Ovary (tissue), 10 donors: ENCODE measurements at places on chromosomes 2 and 18.
A peak's percentile ranks its signal among the peaks of the same experiment; 100 is the strongest.

DNA sequence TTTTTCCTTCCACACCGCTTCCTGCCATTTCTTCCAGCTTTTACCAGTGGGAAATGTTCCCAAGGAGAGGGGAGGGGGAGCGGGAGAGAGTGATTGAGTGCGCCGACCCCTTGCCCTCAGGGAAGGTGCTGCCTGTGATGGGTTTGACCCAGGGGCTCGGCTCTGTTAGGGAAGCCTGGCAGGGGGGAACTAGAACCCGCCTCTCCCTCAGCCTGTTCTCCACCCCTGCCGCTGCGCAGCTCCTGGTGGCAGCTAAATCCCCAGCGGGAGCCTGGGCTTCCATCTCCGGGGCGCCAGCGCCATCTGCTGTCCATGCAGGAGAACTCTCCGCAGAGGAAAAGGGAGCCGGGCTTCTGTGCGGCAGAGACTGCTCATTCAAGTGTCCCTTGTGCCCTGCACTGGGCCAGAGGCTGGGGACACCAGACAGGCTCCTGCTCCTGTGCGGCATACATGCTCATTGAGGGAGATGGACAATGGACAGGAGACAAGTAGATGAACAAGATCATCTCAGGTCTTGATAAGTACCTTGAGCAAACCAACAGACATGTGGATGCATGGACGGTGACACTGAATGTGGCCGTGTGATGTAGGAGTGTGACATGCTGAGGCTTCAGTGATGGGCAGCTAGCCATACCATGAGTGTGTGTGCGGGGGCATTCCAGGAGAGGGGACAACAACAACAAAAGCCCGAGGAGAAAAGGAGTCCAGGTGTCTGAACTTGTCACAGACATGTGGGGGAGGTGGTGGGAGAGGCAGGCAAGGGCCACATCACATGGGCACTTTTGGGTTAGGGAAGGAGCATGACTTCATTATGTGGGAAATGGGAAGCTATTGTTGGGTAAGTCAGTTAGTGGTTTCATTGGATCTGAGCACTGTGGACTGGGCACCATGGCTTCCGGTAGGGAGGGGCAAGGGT, 13.3 kb downstream of the CHPF start:
- DNase-seq, result peak; percentile 89

DNA sequence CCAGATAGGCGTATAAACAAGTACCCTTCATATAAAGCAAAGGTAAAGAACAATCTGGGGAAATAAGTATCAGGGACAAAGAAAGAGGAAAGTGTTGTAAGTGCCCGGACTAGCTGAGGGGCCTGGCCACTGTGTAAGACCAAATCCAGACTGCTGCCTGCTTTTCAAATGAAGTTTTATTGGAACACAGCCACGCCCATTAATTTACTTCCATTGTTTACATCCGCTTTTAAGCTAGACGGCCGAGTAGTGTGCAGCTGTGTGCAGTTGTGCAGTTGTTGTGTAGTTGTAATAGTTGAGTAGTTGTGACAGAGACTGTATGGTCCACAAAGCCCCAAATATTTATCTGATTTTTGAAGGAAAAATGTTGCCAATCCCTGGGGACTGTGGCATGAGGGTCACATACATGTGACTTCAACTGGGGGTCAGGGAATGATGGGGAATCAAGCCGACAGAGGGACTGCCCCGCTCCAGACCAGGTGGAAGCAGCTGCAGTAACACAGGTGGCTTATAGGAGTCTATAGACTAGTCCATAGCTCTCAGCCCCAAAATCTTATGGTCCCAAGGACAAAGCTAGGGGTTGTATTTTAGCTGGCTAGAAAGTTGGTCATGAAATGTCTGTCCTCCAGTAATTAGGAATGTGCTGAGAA, 30.0 kb downstream of the FHL2 start:
- no peak for DNase-seq

GRCh38 chr2:48272199-48272598, 257.8 kb upstream of the STON1 start:
- no peak for DNase-seq

GRCh38 chr18:79317703-79318102, 78.0 kb upstream of the NFATC1 start:
- no peak for DNase-seq

GRCh38 chr2:21118302-21118920, 5.4 kb upstream of the TDRD15 start:
- DNase-seq, result no peak

DNA sequence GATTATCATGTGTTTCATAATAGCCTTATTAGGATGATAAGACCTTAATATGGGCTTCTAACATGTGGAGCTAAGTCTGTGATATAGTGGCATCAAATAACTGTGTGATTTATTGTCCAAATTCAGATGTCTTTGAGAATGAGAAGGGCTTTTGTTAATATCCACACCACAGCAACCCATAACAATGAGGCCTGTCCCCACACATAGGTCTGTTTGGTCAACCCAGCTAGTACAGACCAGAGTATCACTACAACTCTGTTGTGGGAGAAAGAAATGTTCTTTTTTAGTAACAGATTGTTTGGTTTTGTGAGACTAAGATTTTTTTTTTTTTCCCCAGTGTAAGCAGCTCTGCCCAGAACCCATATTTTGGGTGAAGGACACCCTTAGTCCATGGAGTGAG, 439.2 kb downstream of the PIK3C3 start:
- DNase-seq, result no peak

- DNase-seq, result peak; percentile 52
Measured at GRCh38 chr18:12420821-12421421, 13.2 kb downstream of the PRELID3A start.

- no peak for DNase-seq
Measured at GRCh38 chr18:45712061-45712460, 11.9 kb upstream of the SLC14A1 start.

GRCh38 chr18:76572518-76573247, 77.6 kb upstream of the ZNF516 start:
- no peak for DNase-seq

DNA sequence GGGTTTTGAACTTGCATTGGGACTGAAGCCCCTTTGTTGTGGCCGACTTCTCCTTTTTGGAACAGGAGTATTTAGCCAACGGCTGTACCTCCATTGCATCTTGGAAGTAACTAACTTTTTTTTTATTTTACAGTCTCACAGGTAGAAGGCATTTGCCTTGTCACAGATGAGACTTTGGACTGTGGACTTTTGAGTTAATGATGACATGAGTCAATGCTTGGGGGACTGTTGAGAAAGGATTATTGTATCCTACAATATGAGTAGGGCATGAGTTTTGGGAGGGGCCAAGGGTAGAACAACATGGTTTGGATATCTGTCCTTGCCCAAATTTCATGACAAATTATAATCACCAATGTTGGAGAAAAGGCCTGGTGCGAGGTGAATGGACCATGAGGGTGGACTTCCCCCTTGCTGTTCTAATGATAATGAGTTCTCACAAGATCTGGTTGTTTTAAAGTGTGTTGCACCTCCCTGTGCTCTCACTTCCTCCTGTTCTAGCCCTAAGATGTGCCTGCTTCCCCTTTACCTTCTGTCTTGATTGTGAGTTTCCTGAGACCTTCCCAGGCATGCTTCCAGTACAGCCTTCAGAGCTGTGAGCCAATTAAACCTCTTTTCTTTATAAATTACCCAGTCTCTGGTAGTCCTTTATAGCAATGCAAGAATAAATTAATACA, 1269.4 kb upstream of the CHAC2 start:
- no peak for DNase-seq

- DNase-seq, result no peak
Measured at GRCh38 chr2:159151198-159152127, 135.0 kb downstream of the WDSUB1 start.

DNA sequence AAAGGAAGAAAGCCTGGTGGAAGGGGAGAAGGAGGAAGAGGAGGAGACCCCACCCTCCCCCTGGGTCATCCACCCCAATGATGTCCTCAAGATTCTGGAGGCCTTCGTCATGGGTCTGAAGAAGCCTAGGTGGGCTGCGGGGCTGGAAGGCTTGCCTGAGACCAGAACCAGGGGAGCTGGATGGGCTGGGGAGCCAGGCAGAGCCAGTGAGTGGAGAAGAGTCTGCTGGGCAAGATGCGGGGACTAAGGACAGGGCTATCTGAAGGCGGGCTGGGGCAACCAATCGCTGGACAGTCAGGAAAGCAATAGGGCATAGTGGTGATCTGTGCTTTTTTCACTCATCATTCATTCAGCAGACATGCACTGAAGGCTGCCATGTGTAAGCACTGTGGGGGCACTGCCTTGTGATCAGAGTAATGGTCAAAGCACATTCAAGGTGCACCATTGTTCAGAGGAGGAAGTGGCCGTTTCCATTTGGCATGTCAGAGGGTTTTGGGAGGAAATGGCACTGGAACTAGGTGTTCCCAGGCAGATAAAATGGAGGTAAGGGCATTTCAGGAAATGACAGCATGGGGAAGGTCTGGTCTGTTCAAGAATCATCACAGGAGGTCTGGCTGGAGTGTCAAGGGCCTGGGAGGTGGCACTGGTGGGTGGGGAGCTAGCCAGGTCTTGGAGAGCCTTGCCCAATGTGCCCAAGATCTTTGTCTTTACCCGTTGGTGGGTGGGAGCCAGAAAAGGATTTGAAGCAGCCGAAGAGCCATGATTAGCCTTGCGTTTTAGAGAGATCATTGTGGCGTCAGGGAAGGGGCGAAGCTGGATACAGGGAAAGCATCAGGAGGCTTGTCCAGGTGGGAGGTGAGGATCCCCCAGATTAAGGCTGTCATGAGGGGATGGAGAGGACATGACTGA, 24.2 kb downstream of the OTOF start:
- DNase-seq, result no peak

GRCh38 chr2:154457286-154457685, 241.2 kb upstream of the KCNJ3 start:
- DNase-seq, result no peak

DNA sequence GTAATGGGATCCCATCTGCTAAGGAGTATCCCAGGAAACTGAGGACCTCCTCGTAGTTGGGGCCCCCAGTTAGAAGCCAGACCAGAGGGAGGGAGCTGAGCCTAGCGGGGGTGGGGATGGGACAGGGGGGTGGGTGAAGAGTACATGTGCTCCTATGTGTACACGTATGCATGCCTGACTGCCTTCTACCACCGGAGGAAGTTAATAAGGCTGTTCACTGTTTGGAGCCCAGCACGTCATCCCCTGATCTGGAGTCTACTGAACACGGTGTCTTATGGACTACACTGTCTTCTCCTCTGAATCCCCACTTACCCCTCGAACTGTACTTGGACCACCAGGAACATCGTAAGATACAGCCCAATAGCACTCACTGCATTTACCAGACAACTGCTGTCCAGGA, 68.5 kb downstream of the SFXN5 start:
- no peak for DNase-seq

DNA sequence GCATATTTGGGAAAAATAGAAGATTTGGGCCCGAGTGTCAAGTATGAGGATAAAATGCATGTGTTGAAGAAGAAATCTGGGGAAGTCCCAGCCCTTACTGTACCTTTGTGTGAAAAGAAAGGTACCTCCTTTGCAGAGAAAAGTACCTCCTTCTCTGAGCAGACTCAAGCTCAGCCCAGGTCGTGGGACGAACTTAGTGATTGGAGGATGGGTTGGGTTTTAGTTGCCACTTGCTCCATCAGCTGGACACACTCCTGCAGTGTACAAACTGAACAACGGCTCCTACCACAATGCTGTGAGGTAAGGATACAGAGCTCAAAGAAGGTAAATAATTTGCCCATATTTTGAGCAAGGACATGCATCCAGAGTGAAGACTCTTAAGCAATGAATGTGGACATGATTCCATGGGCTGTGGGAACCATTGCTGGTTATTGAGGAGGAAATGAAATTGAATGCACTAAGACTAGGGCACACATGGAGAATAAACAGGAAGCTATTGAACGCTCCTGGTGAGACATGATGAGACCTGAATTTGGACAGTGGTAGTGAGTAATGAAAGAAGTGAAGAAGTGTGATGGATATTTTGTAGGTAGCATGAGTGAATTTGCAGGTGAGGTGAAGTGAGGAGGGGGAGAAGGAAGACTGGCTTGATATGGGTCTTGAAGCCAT, 49.8 kb upstream of the IL1RL1 start:
- no peak for DNase-seq

- no peak for DNase-seq
Measured at GRCh38 chr2:226730481-226730880, 69.1 kb downstream of the IRS1 start.

DNA sequence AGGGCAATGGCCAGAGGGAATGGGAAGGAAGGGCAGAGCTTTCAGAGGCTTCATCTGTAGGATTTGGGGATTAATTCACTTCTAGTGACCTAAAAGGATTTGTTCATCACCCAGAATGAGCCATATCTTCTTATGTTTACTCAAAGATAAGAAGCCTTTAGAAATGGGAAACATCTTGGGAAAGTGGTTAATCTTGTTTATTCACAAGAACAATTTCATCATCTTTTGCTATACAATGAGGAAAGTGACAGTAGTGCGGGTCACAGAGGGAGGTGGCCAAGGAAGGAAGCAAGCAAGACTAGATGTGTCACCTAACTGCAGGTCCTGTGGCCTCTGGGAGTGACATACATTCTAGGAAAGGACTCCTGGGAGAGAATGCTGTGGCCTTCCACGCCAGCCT, 140.4 kb upstream of the ALPP start:
- DNase-seq, result no peak

- DNase-seq, result no peak
Measured at GRCh38 chr2:61911510-61911909, 6.0 kb downstream of the COMMD1 start.

DNA sequence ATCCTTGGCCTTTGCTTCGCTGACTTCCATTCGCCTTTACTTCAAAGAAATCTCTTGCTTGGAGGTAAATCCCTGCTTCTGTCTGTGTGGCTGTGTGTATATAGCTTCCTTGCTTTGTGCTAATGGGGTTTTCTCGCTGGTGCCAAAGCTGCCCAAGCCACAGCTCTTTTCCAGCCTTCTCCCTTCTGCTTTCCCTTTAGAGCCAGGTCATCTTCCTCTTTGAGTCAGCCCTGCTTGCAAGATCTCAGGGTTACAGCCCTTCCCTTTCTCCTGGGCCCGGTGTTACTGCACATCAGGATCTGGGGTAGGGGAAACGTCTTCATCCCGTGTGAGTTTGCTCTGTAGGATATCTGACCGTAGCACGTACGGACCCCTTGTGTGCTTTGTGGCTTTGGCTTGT, 19.1 kb downstream of the EIF4E2 start:
- no peak for DNase-seq

GRCh38 chr18:12928641-12929040, 19.2 kb upstream of the SEH1L start:
- no peak for DNase-seq

GRCh38 chr2:178479275-178479616, 846 bp upstream of the FKBP7 start:
- DNase-seq, result no peak

DNA sequence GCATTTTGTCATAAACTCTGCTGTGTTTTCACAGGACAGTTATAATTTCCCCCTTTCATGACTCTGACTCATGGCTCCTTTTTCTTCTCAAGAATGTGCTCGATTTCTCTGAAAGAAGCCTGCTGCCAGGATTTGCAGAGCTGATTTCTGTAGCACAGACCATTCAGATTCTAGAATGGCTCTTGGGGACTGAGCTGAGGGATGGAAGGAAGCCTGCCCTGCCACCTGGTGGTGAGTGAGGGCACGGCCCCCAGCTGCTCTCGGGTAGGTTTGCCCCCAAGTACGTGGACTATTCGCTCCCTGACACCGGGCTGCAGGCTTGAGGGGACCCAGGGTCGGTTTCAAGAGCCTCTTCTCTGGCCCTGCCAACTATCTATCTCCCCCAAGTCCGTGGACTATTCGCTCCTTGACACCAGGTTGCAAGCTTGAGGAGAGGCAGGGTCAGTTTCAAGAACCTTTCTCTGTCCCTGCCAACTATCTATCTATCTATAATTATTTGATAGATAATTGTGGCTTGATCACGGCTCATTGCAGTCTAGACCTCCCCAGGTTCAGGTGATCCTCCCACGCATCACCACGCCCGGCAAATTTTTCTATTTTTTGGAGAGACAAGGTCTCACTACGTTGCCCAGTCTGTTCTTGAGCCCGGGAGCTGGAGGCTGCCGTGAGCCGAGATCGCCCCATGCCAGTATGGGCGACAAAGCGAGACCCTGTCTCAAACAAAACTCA, 1.4 kb upstream of the SMYD5 start:
- peak; percentile 57 for DNase-seq
